IPS DF 6.9 (cell line): ENCODE measurements at places on chromosomes 1 and 21.

GRCh38 chr1:232956081-232956480 is 5.7 kb downstream of the NTPCR start:
- no peaks in the 10 kb centered on the region; the same call in 1 of the 2 replicates for H3K4me1 ChIP-seq
- no peaks in the 10 kb centered on the region for H3K27me3 ChIP-seq
- H3K27ac ChIP-seq, result no peak overlapping the region
- no peak for DNase-seq
- peaks cover 10% of the 10 kb centered on the region; the same call in 1 of the 2 replicates for H3K36me3 ChIP-seq
- no peak overlapping the region for H3K4me3 ChIP-seq

DNA sequence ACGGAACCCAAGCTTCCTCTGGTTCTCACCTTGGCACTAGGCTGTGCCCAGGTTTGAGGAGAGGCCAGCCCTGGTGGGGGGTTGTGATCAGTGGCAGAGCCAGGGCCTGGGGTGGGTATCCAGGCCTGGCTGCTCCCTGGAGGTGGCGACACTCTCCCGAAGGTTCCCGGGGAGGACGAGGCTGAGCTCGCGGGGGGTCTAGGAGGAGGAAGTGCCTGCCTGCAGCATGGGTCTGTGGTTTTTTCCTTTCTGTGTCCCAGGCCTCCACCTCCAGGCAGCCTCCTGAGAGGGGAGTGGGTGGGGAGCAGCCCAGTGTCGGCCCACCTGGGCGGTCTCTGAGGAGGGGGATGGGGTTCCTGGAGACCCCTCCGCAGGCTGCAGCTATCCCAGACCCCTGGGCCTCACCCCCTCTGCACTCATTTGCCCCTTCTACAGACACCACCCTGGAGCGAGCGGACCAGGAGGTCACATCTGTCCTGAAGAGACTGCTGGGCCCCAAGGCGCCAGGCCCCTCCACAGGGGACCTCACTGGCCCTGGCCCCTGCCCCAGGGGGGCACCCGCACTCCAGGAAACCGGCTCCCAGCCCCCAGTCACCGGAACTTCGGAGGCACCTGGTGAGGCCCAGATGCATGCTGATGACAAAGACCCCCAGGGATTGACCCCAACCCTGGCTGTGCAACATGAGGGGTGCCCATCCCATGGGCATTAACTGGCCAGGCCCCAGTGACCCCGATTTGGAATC is 44.3 kb downstream of the TRIM11 start:
- H3K4me3 ChIP-seq, result no peak overlapping the region
- DNase-seq, result no peak
- no peaks in the 10 kb centered on the region for H3K36me3 ChIP-seq
- H3K4me1 ChIP-seq, result no peaks in the 10 kb centered on the region
- no peaks in the 10 kb centered on the region for H3K27me3 ChIP-seq

DNA sequence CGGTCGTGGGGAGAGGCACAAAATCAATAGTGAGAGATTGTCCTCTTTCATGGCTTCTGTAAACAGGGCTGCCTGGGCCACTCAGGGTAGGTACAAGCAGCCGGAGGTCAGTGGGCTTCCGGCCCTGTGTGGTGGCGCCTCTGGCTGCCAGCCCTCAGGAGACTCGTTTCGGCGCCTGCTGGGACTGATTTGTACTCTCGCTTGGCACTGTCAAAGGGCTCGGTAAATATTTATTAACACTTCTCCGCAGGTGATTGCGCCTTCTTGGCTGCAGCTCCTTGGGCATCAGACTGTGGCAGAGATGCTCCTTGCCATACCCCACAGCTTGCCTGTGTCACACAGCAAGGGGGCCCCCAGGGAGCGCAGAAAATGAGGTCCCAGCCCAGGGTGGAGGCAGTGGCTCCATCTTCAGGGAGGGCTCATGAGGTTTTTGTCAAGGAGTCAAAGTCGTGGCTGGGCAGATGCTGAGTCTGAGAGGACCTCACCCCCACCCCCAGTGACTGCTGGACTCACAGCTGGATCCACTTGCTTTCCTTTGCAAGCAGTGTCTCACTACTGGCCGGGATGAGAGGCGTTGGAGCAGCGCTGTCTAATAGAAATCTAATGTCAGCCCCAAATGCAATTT is 262.5 kb downstream of the GRIK3 start:
- H3K4me1 ChIP-seq, result peaks cover 8% of the 10 kb centered on the region; the same call in 1 of the 2 replicates
- no peak for DNase-seq
- no peaks in the 10 kb centered on the region for H3K36me3 ChIP-seq
- H3K27ac ChIP-seq, result no peak overlapping the region
- no peak overlapping the region for H3K4me3 ChIP-seq

DNA sequence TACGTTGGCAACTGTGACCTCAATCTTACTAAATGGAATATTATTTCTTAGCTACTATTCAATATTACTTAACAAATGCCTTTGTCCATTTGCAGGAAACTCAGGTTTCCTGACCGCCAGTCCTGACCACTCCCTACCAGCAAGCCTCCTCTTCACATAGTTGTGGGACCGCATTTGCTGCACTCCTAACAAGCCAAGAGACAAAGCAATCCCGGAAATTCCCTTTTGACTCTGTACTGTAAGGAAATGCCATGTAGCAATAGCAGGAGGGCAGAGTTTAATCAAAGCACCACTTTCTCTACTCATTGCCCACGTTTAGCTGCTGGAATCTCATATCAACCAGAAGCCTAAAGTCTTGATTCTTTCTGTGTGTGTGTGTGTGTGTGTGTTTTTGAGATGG is 28.1 kb upstream of the ACBD6 start:
- H3K36me3 ChIP-seq, result no peaks in the 10 kb centered on the region
- no peak overlapping the region for H3K4me3 ChIP-seq
- DNase-seq, result no peak
- no peak overlapping the region for H3K27ac ChIP-seq
- H3K4me1 ChIP-seq, result no peaks in the 10 kb centered on the region

DNA sequence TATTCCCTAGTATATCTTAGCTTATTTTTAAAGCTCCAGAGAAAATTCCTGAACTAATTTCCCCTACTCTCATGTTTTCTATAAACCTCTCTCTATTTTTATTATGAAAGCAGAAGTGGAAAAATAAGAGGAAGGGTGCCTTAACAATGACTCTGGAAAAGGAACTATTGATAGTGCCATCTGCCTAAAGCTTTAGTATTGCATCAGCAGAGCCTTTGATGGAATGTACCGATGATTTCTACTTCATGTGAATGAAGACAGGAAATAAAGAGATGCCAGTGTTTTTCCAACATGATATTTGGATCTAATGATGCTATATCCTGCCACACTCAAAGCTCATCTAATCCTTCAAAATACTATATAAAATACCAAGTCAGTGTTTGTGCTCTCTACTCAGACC is 35.1 kb downstream of the TNFSF18 start:
- H3K36me3 ChIP-seq, result no peaks in the 10 kb centered on the region
- H3K27me3 ChIP-seq, result no peaks in the 10 kb centered on the region
- H3K4me3 ChIP-seq, result no peak overlapping the region
- no peaks in the 10 kb centered on the region for H3K4me1 ChIP-seq

DNA sequence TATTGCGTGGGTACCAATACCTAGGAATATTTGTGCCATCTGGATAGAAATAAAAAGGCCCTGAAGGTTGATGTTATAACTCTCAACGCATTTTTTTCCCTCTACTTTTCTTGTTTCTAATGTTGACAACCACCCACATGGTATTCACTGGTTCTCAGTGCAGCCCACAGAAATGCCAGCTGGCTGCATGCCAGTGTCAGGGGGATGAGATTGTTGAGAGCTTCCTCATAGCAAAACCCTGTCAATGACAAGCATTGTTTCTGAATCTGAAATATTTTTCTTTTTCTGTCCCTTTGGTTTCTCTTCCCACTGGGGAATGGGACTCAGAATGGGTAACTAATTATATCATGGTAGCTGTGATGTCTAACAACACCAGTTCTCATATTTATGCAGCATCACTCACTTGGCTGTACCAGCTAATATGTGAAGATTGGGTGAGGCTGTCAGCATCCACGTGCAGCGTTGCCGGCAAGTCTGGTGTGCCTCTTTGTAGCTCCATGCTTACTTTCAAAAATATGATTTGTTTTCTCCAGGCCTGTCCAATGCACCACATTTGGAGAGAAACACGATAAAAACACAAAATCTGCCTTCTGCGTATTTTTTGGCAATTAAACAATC is 284.6 kb downstream of the PTBP2 start:
- DNase-seq, result no peak
- H3K4me1 ChIP-seq, result no peaks in the 10 kb centered on the region
- H3K27ac ChIP-seq, result no peak overlapping the region
- H3K27me3 ChIP-seq, result no peaks in the 10 kb centered on the region
- H3K36me3 ChIP-seq, result no peaks in the 10 kb centered on the region
- H3K4me3 ChIP-seq, result no peak overlapping the region

- 0 out of 2 replicates have a peak, but pooled peaks cover 2% of the 10 kb centered on the region for H3K4me1 ChIP-seq
- no peak for DNase-seq
- no peak overlapping the region for H3K4me3 ChIP-seq
- H3K27ac ChIP-seq, result no peak overlapping the region
- H3K27me3 ChIP-seq, result no peaks in the 10 kb centered on the region
Measured at GRCh38 chr1:116497656-116498055, 73.2 kb downstream of the CD58 start.
